ENCODE measurements at places on chromosomes 7 and 10.

DNA sequence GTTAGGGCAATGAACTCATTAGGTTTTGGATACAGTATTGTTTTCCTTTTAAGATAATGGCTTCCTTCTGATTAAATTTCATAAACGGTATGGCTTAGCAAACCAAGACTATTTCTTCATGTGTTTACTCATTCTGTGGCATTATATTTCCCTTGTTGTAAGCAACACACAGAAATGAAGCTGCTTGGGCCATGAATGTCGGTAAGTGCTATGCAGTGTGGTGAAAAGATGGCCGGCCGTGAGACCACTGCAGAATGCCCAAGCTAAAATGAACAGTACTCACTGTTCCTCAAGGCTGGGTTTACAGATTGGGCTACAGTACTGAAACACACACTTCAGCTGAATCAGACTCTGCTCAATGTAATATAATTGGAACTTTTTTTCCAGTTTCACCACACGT is 8.1 kb downstream of the APBB1IP start:
- DNase-seq, result no peak

GRCh38 chr7:15607529-15608210 is 45.9 kb upstream of the AGMO start:
- DNase-seq, result no peak

- DNase-seq, result no peak
These were observed 29.8 kb downstream of the SNX10 start for GRCh38 chr7:26321435-26321834.

DNA sequence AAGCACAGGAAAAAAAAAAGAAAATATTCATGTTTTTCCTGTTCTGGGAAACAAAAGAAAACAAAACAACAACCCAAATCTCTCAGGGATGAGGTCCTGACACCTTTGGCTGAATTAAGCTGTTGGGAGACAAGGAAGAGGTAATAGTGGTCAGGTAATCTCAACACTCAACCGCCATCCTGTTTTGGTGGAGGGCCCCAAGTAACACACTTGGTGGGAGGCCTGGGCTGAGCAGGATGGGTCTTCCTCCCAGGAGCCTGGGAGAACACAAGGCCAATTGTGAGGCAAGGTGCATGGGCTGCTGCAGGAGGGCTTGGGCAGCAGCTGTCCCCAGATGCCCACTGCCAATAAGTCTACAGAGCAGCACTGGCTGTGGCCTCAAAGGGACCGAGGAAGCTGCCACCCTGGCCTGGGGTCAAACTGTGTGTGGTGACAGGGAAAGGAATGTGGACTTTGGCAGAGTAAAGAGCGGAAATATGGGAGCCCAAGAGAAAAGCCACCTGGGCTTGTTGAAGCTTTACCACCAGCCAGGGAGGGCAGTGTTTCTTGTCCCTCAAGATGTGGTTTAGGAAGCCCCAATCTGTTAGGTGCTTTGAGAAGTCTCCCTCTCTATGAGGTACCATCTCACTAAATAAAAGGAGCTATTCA is 93.5 kb upstream of the SLC25A13 start:
- no peak for DNase-seq

DNA sequence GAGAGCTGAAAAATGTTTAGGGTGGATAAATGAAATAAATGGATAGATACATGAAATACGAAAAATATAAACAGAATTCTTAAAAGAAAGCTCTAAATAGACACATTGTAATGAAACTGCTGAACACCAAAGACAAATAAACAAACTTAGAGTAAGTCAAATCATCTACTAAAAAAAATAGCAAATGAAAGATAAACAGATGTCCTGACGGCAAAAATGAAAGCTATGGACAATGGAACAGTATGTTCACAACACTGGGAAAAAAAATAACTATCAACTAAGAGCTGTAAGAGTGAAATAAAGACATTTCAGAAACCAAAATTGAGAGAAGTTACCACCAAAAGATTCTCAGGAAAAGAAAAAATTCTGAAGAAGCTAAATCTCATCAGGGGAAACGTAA is 106.1 kb downstream of the SGMS1 start:
- DNase-seq, result no peak
